ENCODE measurements at places on chromosomes 13 and 19.
A peak's percentile ranks its signal among the peaks of the same experiment; 100 is the strongest.

GRCh38 chr13:51343475-51343874 lies 4.0 kb downstream of the SERPINE3 start:
- no peak for DNase-seq

- DNase-seq, result no peak
These were observed 9.0 kb upstream of the CEBPA start for GRCh38 chr19:33311326-33311682.

- no peak for DNase-seq
These were observed 39.2 kb upstream of the CYP2A7 start for GRCh38 chr19:40921005-40921897.

- no peak for DNase-seq
These were observed 24.1 kb upstream of the CEACAM20 start for GRCh38 chr19:44553478-44554171.

GRCh38 chr19:1618157-1619093 lies 13.2 kb upstream of the UQCR11 start:
- DNase-seq, result peak; percentile 65

GRCh38 chr13:44368599-44369368 lies 4.8 kb upstream of the SERP2 start:
- DNase-seq, result no peak

- DNase-seq, result no peak
These were observed 659.0 kb downstream of the SLITRK6 start for GRCh38 chr13:85140192-85140591.

Measured in AG08396 (cell line).